ENCODE measurements at places on chromosomes 11 and 22.

DNA sequence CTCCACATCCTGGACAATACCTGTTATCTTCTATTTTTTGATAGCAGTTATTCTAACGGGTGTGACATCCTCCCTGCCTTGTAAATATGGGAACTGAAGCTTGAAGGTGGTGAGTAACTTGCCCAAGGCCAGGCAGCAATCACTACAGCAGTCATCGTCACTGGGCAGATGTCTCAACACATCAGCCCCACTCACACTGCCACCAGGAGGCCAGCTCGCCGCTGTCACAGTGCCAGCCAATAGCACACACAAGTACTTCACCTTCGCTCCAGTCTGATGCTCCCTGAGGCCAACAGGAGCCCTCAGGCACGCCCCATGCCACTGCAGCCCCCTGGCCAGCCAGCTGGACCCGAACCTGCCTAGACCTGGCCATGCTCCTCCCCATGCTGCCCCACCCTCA, 4.9 kb upstream of the TTLL1 start:
- DNase-seq: no peak

DNA sequence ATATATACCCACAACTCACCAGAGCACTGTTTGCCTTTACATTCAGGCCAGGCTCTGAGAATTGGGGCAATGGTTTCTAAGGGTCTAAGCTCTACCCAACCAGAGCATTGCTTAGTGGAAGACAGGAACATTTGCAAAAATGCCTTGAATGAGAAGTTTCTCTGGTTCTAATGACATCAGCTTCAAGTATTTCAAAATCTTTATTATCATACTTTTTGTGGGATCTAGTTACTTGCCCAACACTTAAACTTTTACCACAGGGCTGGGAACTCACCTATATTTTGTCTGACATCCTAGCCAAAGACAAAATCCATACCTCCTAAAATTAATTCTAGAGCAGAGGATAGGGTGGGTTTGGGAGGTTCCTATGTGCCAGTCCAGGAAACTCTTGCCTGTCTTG, 51.5 kb downstream of the INSC start:
- DNase-seq: no peak

- DNase-seq: no peak
Measured at GRCh38 chr11:18650859-18651557, 16.9 kb upstream of the SPTY2D1 start.

- no peak for DNase-seq
Measured at GRCh38 chr22:22788460-22789037, 99.1 kb upstream of the IGLL5 start.

DNA sequence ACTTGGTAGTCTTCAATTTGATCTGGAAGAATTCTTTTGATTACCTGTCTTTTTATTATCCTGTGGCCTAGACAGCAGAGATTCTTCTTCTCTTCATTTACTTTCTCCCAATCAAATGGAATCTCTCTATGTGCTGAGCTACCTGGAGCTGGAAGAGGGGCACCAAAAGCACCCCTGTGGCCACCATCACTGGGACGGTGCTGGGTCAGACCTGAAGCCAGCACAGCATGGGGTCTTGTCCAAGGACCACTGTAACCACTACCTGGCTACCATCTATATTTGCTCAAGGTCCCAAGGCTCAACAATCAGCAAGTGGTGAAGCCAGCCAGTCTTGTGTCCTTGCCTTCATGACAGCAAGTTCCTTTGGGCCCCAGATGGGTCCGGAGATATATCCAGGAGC, 186.6 kb downstream of the JRKL start:
- DNase-seq: no peak

GRCh38 chr11:82818409-82819043, 81.7 kb downstream of the PRCP start:
- DNase-seq: no peak

- no peak for DNase-seq
Measured at GRCh38 chr11:18322818-18323570, 627 bp downstream of the GTF2H1 start.

GRCh38 chr11:18010121-18010670, 2.7 kb downstream of the SERGEF start:
- DNase-seq: no peak

- no peak for DNase-seq
Measured at GRCh38 chr22:50184004-50184901, 1.5 kb upstream of the TRABD start.

- DNase-seq: no peak
Measured at GRCh38 chr11:94581926-94582325, 14.8 kb downstream of the PIWIL4 start.

GRCh38 chr11:94722735-94723134, 45.4 kb upstream of the AMOTL1 start:
- DNase-seq: no peak

DNA sequence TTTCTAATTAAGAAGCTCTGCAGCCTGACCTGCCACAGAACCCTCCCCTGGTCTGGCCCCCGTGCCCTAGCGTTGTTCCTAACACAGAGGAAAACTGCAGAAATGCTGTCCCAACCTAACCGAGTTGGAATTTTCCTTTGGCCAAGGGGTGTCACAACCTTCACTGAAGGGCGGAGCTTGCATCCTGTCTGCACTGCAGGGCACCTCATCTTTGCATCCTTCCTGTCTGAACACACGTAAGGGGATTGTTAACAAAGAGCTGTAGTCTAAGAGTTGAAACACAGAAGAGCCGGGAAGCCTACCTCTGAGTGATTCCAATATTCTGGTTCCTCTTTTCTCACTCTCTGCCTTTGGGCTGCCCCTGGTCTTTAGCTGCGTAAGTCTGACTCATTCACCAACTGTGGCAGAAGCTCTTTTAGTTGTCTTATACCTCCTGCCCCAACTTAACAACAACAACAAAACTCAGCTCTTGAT, 1.6 kb downstream of the DIXDC1 start:
- DNase-seq: no peak

GRCh38 chr11:114430290-114430689, 9.0 kb upstream of the REXO2 start:
- DNase-seq: no peak

- DNase-seq: no peak
Measured at GRCh38 chr11:120030411-120030810, 107.5 kb downstream of the TRIM29 start.

DNA sequence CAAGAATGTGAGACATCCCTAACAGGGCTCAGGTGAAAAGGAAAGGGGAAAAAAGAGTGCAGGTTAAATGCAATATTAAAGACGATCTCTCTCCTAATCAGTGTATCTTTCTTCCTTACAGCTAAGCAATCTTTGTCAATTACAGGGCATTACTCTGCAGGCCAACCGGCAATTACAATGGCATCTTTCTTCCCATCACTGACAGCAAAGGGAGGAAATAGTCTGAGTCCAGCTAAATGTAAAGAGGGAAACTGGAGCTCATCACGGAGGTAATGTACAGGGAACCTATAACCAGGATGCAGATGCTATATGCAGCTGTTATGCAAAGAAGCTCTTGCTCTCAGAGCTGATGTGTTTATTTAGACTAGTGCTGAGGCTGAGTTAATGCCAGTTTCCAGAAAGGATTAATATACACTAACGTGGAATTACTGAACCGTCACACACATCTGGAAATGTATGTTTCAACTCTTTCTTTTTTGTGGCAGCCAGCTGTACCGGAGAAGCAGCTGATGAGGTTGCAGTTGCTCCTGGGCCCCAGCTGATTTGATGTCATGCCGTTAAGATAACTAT, 121.6 kb downstream of the KIRREL3 start:
- no peak for DNase-seq

DNA sequence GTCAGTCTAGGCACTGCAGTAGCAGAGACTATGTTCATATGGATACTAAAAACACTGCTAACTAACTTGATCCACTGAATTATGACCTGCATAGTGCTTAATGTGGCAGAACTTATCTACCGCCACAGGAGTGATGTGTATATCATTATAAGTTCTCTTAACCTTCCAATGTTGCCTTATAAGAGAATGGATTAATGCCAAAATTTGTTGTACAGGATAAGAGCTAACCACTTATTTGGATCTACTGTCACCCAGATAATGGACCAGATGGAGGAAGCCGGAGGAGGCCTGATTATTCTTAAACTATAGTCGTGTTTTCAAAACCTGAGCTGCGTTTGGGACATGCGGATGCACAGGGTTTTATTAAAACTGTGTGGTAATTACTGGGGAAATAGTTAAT, 1.9 kb upstream of the OR51B4 start:
- no peak for DNase-seq

DNA sequence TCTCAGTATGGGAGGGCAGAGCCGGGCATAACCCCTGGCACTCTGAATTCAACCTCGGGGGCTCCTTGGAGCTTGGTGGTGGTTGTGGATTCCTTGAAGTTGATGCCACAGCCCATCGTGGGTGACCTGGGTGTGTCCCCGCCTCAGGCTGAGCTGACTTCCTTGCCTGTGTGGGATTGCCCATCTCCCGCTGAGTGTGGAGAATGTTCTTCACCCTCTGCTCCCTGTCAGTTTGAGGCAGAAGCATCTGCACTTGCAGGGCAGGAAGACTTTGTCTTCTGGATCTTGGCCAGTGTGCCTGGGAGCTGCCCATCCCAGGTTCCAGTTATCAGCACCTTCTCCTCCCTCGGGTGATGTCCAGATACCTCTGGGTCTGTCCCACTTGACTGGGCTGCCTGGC, 25.3 kb downstream of the CD82 start:
- DNase-seq: no peak

GRCh38 chr11:128151338-128151737, 436.0 kb downstream of the ETS1 start:
- no peak for DNase-seq

DNA sequence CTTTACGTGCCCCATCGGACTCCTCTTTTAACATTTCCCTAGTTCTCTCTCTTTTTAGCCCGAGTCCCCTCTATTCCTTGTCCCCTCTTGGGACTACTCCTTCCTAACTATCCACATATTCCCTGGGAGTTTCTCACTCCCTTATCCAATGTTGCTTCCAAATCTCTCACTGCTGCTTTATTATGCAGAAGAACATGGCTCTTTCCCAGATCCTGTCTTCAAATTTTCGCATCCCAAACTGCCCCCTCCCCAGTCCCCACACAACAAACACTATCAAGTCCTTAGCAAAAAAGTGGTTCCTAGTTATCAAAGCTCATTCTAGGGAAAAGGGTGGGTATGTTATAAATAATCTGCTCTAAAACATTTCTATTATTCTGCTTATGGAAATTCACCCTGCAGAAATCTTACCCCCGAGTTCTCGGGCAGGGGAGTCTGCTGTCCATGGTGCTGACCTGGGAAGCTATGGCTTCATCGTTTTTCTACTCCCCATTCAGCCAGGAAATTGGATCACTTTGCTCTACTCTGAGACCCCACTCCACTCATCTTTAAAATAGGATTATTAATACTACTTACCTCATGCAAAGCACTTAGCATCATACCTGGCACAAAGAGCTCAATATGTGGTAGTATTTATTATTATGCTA, 393.5 kb downstream of the BUD13 start:
- no peak for DNase-seq

GRCh38 chr22:33996824-33997223, 76.5 kb upstream of the LARGE1 start:
- no peak for DNase-seq

- DNase-seq: no peak
Measured at GRCh38 chr11:97743205-97743742, 1277.5 kb upstream of the CNTN5 start.

Measured in activated CD8-positive, alpha-beta memory T cell treated with anti-CD3 and anti-CD28 coated beads for 1 hour (primary cell).